Peyer's patch (tissue), 4 donors: ENCODE measurements at places on chromosomes 1 and 21. TPM values are rescaled to one million over a fixed set of nuclear protein-coding genes. Genes with fewer than 3 reads are reported as not detected.

URB1 gene
- 10.5 TPM for total RNA-seq

S100A2 gene
- total RNA-seq = not detected

TRAF5 gene
- total RNA-seq = 30.2 TPM

SPRR4 gene
- total RNA-seq = not detected

CFAP141 gene
- total RNA-seq = not detected

FCAMR gene
- total RNA-seq = 1.5 TPM

FAM177B gene
- 14.9 TPM for total RNA-seq

SERPINC1 gene
- not detected for total RNA-seq

MAD2L2 gene
- 10.6 TPM for total RNA-seq

PGBD5 gene
- total RNA-seq = 0.13 TPM

LCE1C gene
- total RNA-seq = not detected

KANK4 gene
- total RNA-seq = not detected

CNIH3 gene
- not detected for total RNA-seq
